ENCODE measurements at places on chromosomes 7 and 10.

DNA sequence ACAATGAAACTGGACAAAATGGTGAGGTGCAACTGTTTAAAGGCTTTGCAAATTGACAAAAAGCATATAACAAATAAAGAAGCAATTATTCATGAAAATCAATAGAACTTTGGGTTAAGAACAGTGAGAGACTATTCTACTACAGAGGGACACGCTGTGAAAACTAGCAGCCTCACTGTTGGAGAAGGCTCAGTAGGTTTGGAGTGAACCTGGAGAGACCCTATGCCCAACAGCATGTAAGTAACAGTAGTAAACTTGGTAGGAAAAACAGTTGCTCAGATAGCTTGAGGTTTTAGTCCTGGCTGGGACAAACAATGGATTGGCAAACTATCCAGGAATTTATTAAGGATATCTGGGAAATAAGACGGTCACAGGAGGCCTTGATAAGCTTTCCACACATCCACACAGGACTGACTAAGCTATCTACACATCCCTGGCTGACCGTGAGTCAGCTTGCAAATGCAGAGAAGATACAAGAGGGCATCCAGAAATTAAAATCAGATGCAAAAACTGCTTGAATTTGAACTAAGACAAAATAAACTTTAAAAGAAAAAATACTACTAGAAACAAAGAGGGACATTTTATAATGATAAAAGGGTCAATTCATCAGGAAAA, 15.9 kb downstream of the FAM149B1 start:
- no peak for DNase-seq

DNA sequence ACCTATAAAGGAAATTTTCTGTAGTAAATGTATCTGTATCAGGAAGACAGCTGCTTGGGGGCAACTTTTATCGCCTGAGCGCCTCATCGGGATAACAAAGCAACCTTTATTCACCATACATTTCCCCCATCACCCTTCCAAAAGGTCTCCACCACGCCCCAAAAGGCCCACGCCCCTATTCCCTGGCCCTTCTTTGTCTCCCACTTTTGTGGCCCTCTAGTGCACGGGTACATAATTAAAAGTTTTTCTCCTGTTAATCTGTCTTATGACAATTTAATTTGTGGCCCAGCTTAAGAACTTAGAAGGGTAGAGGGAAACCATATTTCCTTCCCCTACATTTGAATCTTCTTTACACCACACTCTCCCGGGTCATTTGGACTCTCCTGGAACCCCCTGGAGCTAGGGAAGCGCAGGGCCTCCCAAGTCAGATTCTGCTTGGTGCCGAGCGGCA, 625 bp downstream of the RP9 start:
- peak; percentile 42 for DNase-seq

DNA sequence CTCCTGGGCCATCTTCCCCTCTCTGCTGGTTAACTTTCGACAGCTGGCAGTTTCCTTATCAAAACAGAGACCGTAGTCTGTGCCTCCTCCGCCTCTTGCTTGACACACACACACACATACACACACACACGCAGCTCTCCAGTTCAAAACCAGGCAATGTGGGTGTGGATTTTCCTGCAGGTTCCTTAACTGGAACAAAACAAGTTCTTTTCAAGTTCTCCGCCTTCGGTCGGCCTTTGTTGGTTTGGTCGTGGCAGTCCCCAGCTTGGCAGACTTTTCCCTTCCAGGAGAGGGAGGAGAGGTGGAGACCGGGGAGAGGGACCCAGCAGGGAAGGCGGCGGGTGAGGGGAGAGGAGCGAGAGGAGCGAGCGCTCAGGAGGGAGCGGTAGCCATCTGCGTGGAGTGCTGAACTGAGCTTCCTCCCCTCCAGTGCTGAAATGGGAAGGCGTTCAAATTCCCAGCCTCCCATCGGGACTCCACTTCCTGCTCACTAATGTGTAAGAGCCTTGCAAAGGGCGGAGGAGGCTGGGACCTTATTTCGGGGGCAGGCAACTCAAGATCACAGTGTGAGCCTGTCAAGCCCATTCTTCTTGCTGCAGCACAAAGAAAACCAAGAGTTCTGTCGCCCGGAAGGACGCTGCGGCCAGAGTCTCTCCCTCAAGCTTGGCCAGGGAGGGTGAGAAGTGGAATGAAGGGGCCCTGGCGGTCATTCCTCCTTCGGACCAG, 120.6 kb downstream of the PRPF18 start:
- no peak for DNase-seq

DNA sequence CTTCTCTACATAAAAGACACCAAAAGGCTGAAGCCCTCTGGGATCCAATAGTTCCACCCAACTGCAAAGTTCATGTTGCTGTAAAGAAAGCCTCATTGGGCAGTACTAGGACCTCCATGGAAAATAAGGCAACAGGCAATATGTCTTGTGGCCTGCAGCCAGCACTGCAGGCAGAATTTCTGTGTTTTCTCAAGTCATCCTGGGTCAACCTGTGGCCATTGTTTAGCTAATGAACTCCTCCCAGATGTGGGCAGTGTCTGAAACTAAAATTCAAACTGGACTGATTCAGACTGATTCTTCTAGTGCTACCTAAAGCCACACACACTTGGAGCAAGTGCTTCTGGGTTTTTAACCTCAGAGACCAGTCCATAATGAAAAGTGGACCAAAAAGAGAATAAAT, 141.5 kb downstream of the PPP1R17 start:
- no peak for DNase-seq

- peak; percentile 20 for DNase-seq
Observed at GRCh38 chr7:26853788-26854393, 10.5 kb downstream of the SKAP2 start.

GRCh38 chr10:5117026-5117425, 22.8 kb downstream of the AKR1C3 start:
- no peak for DNase-seq

GRCh38 chr7:140005754-140006503, 56.8 kb downstream of the PARP12 start:
- DNase-seq, result no peak
